ENCODE measurements at places on chromosomes 5 and 9.

DNA sequence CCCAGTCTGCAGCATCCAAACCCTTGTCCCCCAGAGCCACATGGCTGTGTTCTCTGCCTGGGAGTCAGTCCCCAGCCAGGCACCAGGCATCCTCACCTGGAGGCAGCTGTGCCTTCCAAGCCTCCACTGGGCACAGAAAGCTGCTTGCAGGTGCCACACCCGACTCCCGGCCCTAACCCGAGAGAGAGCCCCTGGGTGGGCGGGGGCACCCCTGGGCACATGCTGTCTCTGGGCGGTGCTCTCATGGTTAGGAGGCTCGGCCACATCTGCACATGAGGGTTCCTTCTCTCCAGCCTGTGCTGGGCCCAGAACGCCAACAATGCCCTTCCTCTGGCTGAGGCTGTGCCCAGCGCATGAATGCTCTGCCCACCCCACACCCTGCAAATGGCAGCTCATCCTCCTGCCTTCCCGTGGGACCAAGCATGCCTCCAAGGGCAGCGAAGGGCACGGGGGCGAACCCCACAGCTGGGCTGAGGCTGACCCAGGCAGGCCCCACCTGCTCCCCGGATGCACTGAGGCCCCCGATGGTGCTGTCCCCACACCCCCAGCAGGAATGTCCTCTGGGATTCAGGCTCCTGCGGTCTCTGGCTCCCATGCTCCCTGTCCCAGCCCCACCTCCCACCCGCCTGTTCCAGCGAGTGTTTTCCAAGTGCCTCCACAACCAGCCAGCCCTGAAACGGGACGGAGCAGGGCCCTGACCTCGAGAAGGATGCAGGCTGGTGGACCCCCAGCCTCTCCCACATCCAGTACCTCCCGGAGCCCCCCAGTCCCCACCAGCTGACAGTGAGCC is 22.5 kb upstream of the CAMSAP1 start:
- DNase-seq, result no peak

- no peak for DNase-seq
Observed at GRCh38 chr5:90983148-90983547, 400.0 kb downstream of the ARRDC3 start.

GRCh38 chr5:142492781-142493281 is 168.0 kb upstream of the SPRY4 start:
- no peak for DNase-seq

DNA sequence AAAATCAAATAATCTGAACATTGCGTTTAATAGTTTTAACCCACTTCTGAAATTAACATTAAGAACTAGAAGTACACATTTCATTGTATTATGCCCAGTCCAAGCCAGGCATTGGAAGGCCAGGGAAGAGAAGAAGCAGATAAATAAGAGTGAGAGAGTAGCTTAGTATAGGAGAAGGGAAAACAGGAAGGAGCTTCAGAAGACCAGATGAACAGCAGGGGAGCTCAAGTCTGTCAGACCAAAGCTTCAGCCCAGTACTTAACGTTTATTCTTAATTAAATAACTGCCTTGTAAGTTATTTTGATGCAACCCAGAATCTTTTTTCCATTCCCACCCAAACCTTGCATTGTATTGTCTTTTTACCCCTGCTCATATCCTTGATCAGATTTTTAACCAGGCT is 11.5 kb upstream of the FAM120AOS start:
- no peak for DNase-seq

GRCh38 chr5:78328585-78329173 is 31.7 kb upstream of the SCAMP1 start:
- DNase-seq, result no peak
